ENCODE measurements at places on chromosomes 11 and 22.

- no peak for DNase-seq
These were observed 113.0 kb upstream of the FGF3 start for GRCh38 chr11:69931994-69932910.

GRCh38 chr11:45857961-45858474 lies 10.7 kb downstream of the CRY2 start:
- DNase-seq: no peak

GRCh38 chr11:88552379-88553062 lies 215.0 kb upstream of the CTSC start:
- DNase-seq: peak; percentile 37

DNA sequence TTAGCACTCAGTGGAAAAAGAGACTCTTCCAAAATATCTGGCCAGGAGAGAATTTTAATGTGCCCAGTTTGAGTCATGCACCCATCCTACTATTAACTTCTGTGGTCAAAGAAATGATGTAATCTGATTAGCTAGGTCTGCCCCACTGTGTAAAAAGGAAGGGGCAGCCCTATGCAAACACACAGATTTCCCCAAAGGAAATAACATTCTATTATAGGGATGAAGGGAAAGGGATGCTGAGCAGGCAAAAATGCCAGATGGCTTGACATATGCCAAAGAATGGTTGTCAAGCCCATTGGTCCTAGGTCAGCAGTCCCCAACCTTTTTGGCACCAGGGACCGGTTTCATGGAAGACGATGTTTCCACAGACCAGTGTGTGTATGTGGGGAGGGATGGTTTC lies 43.3 kb upstream of the PAK1 start:
- DNase-seq: no peak

GRCh38 chr11:61345170-61345610 lies 12.2 kb downstream of the TKFC start:
- no peak for DNase-seq

- no peak for DNase-seq
These were observed 8.7 kb downstream of the CCDC83 start for GRCh38 chr11:85863855-85864254.

DNA sequence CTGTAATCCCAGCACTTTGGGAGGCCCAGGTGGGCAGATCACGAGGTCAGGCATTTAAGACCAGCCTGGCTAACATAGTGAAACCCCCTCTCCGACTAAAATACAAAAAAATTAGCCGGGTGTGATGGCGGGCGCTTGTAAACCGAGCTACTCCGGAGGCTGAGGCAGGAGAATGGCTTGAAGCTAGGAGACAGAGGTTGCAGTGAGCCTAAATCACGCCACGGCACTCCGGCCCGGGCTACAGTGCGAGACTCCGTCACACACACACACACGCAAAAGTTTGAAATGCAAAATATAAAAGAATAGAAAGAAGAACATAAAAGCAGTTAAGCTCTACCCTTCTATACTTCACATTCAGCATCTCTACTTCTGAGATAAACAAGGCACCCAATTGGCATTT lies 1165.9 kb upstream of the CNTN5 start:
- DNase-seq: no peak

GRCh38 chr11:81005595-81005994 lies 1564.8 kb upstream of the TENM4 start:
- no peak for DNase-seq

DNA sequence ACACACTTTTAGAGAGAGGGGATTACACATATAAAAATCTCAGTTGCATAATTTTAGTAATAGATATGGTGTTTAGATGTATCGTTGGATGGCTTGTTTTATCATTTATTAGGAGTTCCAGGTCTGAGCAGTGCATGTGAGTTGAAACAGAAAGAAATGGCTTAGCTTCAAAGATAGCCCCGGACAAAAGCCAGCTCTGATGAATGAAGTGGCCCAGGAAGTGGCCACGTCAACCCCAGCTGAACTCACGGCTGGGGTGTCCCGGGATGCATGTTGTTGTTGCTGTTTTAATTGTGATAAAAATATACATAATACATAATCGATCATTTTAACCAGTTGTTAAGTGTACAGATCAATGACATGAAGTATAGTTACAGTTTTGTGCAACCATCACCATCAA lies 1513.6 kb downstream of the BRD1 start:
- DNase-seq: no peak

GRCh38 chr11:88017666-88018065 lies 157.6 kb downstream of the RAB38 start:
- no peak for DNase-seq

DNA sequence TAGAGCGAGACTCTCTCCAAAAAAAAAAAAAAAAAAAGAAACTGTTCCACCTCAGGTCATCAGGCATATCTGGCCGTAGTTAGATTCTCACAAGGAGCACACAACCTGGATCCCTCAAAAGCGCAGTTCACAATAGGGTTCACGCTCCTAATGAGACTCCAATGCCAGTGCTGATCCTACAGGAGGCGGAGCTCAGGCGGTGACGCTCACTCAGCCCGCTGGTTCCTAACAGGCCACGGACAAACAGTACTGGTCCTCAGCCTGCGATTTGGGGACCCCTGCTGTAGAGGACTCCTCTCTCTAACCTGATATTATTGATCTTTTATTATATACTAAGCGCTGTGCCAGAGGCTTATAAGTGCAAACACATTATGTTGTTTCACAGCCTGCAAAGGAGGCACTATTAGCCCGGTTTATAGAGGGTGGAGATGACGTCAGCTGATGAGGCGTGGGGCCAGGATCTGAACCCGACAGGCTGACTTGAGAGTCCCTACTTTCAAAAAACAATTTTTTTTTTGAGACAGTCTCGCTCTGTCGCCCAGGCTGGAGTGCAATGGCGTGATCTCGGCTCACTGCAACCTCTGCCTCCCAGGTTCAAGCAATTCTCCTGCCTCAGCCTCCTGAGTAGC lies 4.9 kb upstream of the MAFF start:
- DNase-seq: no peak

- no peak for DNase-seq
These were observed 1.7 kb upstream of the OOSP4A start for GRCh38 chr11:59962107-59962482.

GRCh38 chr22:49210606-49211005 lies 617.1 kb downstream of the BRD1 start:
- DNase-seq: no peak

DNA sequence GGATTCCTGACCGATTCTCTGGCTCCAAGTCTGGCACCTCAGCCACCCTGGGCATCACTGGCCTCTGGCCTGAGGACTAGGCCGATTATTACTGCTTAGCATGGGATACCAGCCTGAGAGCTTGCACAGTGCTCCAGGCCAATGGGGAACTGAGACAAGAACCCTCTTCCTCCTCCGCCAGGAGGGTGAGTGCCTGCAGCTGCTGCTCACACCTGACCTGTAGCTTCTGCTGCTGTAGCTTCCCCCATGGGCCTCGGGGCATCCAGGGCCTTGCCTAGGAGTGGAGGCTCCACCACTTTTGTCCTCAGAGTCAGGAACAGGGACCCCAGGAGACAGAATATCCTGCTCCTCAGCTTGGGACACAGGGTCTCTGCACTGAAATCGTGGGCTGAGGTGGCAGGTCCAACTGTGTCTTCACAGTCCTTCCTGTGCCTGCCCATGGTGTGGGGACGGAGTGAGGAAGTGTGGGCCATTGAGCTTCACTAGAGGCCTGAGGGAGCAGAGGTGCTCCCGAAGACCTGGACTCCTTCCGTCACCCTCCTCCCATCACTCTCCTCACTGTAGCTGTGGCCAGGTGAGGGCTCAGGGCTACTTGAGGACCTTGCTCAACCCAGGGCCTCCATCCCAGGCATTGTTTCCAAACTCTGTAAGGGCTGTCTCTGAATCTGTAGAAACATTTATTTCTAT lies 103.8 kb downstream of the ZNF280B start:
- DNase-seq: no peak

- no peak for DNase-seq
These were observed 5.3 kb downstream of the OMP start for GRCh38 chr11:77107950-77108349.

GRCh38 chr22:23204541-23205157 lies 24.3 kb downstream of the BCR start:
- no peak for DNase-seq

DNA sequence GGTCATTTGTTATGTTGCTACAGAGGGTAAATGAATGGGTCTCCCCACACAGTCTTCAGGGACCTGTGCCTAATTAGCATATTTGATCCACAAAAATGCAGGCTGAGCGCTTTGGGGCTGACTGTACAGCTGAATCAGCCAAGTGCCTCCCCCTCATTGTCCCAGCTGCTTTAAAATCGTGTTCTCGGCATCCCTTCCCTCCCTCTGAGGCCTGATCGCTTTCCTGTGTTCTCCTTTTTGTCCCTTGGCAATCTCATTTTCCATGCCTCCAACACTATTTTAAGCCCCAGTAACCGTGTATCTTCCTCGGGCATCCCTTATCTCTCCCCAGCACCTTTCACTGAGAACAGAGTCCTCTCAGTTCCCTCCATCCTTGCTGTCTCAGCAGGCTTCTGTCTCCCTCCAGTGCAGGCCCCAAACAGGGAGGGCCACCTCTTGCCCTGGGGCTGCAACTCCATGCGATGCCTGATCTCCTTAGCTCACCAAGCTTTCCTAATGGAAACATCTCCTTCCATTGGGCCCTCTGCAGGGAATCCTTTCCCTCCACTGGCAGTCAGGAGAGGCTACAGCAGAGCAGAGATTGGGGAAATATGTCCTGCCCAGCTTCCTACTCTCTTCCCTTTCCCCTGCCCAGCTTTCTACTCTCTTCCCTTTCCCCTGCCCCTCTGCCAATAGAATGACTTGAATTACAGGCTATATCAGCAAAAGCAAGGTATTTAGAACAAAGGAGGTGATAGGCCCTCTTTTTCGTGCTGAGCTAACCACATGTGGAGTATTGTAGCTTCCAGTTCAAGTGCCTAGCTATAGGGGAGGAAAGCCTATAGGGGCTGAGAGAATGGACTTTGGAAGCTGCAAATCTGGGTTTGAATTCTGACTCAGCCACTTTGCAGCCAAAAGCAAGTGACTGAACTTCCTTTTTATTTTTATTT lies 13.8 kb downstream of the UQCR10 start:
- no peak for DNase-seq

DNA sequence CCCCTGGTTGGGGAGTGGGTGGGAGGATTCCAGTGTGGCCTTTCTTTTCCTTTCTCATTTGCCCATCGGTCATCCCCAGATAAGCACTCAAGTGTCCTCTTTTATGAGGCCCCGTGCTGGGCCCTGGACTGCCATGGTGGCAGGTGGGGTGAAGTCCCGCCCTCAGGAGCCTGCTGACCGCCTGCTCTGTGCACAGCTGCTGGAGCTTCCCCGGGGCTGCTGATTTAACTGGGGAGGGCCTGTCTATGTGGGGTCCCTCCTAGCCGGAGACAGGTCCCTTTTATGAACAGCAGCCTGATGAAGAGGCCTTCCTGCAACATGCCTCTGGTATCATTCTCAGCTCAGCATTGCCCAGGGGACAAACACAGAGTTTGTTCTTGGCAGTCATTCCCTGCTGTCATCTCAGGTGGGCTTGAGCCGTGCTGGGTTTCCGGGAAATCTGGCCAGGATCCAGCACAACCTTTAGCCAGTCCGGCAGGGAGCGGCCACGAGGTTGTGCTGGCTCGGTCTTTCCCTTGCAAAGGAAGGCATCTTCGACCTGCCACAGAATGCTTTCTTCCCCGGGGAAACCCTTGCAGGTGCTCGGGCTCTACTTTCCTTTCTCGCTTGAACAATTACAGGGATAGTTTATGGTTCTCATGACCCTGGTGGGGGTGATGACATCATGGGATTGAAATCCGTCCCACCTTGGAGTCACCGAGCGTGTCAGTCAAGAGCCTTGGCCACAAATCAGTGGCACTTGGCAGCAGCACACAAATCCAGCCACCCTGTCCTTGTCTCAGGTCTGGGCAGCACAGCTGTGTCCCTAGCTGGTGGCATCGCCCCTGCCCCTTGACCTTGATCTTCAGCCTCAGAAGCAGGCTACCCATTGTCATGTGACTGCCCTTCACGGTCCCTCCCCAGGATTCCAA lies 20.1 kb downstream of the ST14 start:
- no peak for DNase-seq

DNA sequence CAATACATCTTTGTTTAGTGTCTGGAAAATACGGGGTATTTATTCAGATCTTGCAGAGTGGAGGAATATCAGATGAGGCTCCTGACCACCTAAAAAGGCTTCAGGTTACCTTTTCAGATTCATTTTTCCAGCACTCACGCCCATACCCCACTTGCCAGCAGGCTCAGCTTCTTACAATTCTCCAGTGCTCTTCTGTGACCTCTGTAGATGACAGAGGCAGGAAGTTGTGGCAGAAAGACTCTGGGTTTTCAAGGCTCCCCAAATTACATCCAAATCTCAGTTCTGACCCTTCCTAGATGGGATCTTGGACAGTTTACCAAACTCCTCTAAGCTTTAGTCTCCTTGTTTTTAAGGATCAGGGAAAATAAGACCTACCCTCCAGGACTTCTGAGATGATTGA lies 61.1 kb downstream of the SYTL2 start:
- DNase-seq: no peak

GRCh38 chr22:36227396-36227795 lies 11.9 kb downstream of the APOL2 start:
- no peak for DNase-seq

- no peak for DNase-seq
These were observed 293.2 kb downstream of the ETS1 start for GRCh38 chr11:128294001-128294670.

- no peak for DNase-seq
These were observed 1331.1 kb upstream of the RAG2 start for GRCh38 chr11:37929100-37929653.

GRCh38 chr11:116579031-116579653 lies 193.6 kb downstream of the BUD13 start:
- DNase-seq: no peak

DNA sequence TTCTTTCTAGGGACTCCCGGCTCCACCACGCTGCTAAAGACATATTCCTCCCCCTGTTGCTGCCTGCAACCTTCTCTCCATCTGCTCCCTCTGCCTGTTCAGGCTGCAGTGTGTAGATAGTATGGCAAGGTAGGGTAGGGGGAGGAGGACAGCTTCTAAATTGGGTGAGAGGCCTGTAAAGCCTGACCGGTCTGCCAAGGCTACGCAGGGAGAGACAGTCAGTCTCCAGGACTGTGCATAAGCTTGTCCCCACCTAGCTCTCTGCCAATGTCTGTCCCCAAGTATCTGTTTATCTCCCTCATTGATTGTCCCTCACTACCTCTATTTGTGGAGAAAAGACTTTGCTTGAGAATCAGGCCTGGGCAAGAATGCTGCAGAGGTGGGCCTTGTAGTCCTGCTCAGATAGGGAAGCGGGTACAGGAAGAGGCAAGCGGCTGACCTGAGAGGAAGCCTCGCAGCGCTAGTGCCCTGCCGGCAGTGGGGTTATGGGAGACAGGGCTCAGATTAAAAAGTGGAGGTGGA lies 871 bp upstream of the SEZ6L start:
- no peak for DNase-seq

GRCh38 chr11:93904716-93905115 lies 54.3 kb upstream of the VSTM5 start:
- no peak for DNase-seq

DNA sequence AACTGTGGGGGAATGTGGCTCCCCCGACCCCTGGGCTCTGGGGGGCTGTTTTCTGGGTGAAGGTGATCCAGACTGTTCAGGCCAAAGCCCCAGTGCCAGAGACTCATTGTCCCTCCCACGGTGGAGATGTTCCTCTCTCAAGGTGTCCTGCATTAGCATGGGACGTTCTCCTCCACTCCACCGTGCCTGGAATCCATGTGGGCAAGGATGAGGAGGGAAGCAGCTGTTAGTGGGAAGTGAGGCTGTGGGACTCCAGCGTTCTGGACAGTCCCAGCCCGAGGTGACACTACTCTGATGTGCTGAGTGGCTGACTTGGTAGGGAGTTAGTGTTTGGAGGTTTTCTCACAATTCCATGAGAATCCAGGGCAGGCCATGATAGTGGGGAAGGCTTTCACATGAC lies 31.4 kb upstream of the CLDN5 start:
- DNase-seq: no peak

GRCh38 chr11:108871867-108872266 lies 207.0 kb downstream of the DDX10 start:
- DNase-seq: no peak
